ENCODE measurements at places on chromosomes 6 and 20. TPM values are rescaled to one million over a fixed set of nuclear protein-coding genes. Genes with fewer than 3 reads are reported as not detected.

MRAP2 gene
- not detected for total RNA-seq

ADGRG6 gene
- total RNA-seq: 0.26 TPM

PDE7B gene
- 0.38 TPM for total RNA-seq

SIGLEC1 gene
- total RNA-seq: not detected

LRFN2 gene
- not detected for total RNA-seq

TINAG gene
- total RNA-seq: not detected

KLHDC3 gene
- 75.1 TPM for total RNA-seq

DSP gene
- 0.09 TPM for total RNA-seq

HNF4A gene
- not detected for total RNA-seq

SEMG1 gene
- total RNA-seq: not detected

RPS10 gene
- total RNA-seq: 1,124 TPM

GRCh38 chr6:150382171-150382570, 13.4 kb downstream of the IYD start:
- DNase-seq: no peak

GRCh38 chr6:46719099-46719498, 16.1 kb downstream of the PLA2G7 start:
- no peak for DNase-seq

DNA sequence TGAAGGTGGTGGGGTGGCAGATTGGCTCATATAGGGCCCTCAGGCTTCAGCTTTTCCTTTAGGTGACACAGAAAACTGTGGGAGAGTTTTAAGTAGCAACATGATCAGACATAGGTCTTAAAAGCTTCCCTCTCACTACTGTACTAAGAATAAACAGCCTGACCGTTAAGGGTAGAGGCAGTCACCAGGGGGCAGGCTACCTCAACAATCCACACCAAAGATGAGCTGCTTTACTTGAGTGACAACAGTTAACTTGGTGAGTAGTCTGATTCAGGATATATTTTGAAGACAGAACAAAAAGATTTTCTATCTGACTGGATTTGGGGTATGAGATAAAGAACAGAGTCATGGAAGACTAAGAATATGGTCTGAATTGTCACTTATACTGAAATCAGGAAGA, 193.1 kb upstream of the SHLD1 start:
- peak; percentile 77 for DNase-seq

DNA sequence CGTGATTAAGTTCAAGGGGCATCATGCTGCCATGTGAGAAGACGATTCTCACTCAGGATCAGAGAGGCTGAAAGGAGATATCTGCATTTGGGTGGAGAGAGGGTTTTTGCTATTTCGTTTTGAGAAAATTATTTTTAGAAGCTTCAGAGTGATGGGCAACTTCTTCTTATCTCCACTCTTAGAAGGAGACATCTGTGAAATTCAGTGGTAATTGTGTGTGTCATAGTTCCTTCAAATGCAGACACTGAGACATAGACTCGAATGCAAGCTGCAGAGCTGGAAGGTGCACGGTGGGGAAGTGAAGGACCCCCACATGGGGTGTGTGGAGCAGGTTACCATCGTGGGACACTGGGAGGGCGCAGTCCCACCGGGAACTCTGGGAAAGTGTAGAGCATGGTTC, 116.8 kb downstream of the PRND start:
- no peak for DNase-seq

DNA sequence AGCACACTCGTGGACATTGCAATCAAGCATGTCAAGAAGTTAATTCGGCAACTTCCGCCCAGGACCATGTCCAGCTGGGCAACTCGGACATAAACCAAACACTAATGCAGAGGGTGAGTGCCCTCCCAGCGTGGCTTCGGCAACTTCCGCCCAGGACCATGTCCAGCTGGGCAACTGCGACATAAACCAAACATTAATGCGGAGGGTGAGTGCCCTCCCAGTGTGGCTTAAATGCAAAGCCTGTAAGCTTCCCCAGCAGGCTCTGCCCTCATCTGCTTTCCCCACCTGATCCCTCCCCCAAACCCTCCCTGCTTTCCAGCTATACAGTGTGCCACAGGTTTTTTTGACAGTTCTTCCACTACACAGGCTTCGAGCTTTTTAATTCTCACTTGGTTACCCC, 143.4 kb downstream of the PXDC1 start:
- DNase-seq: peak; percentile 7

DNA sequence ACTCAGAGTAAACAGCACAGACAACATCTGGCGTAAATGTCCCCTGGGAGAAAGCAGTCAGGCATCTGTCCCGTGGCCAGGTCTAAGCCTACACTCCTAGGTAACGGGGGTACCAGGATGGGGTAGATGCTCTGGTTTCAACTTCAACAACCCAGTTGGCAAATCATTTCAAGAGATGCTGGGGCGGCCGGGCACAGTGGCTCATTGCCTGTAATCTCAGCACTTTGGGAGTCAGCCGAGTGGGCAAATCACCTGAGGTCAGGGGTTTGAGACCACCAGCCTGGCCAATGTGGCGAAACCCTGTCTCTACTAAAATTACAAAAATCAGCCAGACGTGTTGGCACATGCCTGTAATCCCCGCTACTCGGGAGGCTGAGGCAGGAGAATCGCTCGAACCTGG, 12.3 kb downstream of the PREX1 start:
- DNase-seq: no peak

DNA sequence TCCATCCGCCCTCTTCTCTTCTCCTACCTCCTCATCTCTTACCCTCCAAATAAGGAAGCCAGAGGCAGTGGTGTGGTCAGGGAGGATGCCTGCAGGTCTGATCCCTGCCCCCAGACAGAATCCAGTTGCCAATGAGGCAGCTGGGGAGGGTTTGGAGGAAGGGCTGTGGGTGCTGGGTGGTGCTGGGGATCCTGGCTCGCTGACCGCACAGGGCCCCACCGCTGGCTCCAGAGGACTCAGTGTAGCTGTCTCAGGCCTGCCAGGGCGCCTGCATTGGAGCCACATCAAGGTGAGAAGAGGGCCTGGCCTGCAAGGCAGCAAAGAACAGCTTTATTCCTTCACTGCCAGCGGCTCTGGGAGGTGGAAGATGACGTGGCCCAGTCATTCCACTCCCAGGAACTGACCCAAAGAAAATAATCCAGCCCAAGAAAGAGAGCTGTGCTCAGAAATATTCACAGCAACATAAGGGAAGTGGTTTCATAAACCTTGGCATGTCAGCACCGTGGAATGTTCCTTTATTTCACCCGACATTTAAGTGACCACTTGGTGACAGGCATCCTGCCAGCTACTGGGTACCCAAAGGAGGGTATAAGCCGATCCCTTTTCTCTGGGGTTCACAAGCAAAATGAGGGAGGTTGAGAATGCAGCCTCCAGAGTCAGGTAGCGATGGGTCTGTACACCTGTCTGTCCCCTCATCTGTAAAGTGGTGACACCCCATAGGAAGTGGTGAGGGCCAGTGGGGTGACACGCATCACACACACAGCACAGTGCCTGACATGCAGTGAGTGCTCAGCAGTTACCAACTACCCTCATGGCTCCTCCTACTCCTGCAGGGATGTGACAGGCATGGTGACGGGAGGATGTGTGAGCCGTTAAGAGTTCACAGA, 125.1 kb downstream of the SNX5 start:
- DNase-seq: peak; percentile 87

DNA sequence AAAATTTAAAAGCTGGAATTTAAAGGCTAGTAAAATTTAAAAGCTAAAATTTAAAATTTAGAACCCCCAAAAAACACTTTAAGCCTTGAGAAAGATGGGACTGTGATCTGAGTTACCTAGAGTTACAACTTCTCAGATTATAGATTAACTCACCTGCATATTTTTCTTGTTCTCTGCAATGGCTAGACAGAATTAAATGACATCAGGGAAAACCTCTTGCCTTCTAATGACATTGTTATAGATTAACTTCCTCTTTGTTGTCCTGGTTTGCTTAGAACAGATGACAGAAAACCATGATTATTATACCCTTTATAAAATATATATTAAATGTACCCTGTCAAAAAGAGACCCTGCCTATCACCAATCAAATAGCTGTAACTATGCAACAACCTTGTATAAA, 56.4 kb downstream of the TRDN start:
- DNase-seq: no peak

GRCh38 chr6:33412140-33413009, 1.6 kb downstream of the PHF1 start:
- no peak for DNase-seq

DNA sequence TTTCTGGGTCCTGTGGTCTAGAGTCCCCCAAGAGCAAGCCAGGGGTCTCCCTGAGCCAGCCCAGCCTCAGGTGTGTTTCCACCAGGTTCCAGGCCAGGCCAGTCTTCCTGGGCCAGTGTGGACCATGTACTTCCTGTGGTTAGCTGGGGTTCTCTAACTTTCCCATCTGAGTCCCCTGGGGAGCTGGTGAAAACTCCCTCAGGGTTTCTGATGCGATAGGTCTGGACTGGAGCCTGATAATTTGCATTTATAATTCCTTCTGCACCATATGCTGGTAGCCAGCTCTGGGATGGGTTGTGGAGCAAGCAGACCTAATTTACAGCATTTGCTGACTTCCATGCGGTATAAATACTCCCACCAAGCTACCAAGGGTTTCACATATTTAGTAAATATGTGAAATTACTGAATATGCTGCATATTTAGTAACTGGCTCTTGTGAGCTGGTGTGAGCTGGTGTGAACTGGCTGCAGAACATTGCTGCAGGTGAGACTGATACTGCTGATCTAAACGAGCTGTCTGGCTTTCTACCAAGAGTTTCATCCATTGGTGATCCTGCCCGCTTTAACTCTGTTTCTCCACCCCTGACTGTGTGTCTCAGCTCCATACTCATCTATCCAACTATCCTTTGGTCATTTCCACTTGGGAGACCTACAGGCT, 62.6 kb downstream of the RIN2 start:
- no peak for DNase-seq

- DNase-seq: no peak
These were observed 24.6 kb downstream of the FOXA2 start for GRCh38 chr20:22559711-22560318.

DNA sequence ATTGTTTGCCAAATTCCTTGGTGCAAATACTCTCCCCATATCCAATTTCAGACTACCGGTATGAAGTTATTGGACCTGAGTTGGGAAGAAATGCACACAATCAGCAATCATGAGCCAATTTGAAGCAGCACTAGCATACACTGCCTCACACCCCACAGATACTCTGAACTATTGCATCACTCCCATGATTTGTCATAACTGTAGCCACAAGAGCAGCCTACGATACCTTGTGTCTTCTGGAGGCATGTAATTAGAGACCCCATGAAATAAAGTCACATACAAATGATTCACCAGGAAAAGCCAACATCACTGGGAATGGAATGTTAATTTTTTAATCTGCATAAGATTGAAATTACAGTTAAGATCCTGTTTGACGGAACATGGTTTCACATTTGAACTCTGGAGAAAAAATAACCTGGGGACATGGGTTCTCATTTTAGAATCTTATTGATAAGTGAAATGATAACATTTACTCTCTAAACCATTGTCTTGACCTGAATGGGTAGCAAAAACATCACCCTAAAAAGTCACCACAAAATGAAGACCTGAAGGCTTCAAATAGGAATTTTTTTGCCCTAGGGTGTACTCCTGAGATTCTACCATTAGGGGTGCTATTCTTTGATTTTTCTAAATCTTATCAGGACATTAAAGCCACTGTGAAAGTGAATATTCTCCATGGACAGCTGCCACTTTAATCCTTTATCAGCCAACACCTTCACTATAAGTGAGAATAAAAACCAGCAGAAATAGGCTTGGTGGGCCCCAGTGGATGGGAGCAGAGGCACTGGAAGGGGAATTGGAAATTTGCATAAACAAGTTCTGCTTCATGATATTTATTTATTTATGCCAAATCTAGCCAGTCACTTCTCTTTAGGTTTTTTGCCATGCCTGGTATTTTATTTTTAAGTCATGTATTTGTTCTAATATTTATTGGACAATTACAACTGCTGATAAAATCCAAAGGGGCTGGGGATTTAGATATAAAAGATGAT, 34.5 kb upstream of the HBS1L start:
- peak; percentile 79 for DNase-seq

- DNase-seq: no peak
These were observed 189.8 kb downstream of the UTRN start for GRCh38 chr6:144474904-144475303.

DNA sequence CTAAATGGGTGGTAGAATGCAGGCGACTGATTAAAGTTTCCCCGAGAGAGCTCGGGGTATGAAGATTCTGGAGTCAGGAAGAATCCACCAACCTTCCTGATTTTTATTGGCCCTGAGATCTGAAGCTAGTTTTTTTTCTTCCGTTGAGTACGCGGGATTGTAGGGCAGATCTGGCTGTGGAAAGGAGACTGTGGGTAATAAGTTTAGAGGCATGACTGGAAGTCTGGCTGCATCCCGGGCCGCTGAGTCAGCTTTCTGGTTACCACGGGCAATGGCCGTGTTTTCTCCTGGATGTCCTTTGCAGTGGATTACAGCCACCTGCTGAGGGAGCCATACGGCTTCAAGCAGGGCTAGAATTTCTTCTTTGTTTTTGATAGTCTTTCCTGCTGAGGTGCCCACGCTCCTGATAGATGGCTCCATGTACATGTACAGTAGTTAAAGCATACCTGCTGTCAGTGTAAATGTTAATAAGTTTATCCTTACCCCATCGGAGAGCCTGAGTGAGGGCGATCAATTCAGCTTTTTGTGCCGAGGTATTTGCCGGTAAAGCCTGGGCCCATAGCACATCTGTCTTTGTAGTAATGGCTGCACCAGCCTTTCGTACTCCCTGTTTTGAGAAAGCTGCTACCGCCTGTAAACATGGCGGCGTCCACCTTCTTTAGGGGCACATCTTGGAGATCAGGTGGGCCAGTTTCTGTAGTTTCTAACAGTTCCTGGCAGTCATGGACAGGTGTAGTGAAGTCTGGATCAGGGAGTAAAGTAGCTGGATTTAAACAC, 154.0 kb downstream of the TRIM27 start:
- DNase-seq: no peak

GRCh38 chr6:78589436-78589835, 277.9 kb upstream of the IRAK1BP1 start:
- no peak for DNase-seq

DNA sequence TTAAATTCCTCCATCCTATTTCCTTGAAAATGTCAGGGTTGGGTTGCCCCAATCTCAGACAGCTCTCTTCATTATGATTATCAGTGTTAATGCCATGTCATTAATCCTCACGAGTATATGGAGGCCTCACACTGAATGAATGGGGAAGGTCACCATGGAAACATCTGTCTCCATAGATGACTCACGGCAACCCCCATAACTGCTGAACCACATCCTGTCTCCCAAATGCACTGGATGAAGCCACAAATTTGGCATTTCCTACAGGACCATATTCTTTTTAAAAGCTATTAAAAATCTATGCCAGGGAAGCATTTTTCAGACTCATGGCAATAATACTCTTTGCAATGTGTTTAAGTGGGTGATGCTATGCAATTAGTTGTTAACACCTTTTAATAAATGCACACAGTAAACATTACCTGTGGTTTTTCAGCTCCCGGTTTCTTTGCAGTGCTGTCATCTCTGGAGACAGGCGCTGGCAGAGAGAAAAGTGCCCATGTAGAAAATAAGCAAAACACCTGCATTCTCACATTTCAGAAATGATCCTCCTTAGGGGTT, 80.1 kb upstream of the PTPRK start:
- no peak for DNase-seq

- DNase-seq: no peak
These were observed 58.1 kb upstream of the AFDN start for GRCh38 chr6:167768471-167769215.

- no peak for DNase-seq
These were observed 23.1 kb upstream of the LAMP5 start for GRCh38 chr20:9491324-9491723.

- DNase-seq: no peak
These were observed 296.5 kb downstream of the SLC35F1 start for GRCh38 chr6:118203545-118203944.
